Fibroblast of lung (primary cell): ENCODE measurements at places on chromosomes 16 and 17. TPM values are rescaled to one million over a fixed set of nuclear protein-coding genes. Genes with fewer than 3 reads are reported as not detected.

TOM1L1 gene
- total RNA-seq = 23.1 and 34.7 TPM in 2 replicates

KRT36 gene
- total RNA-seq = not detected in 2 replicates

C17orf113 gene
- total RNA-seq = 0.26 and 0.66 TPM in 2 replicates

CACNG5 gene
- total RNA-seq = not detected in 2 replicates

TBC1D28 gene
- total RNA-seq = not detected in 2 replicates

GAST gene
- not detected in 2 replicates for total RNA-seq
